RWPE1 (cell line): ENCODE measurements at places on chromosomes 5 and 9.

DNA sequence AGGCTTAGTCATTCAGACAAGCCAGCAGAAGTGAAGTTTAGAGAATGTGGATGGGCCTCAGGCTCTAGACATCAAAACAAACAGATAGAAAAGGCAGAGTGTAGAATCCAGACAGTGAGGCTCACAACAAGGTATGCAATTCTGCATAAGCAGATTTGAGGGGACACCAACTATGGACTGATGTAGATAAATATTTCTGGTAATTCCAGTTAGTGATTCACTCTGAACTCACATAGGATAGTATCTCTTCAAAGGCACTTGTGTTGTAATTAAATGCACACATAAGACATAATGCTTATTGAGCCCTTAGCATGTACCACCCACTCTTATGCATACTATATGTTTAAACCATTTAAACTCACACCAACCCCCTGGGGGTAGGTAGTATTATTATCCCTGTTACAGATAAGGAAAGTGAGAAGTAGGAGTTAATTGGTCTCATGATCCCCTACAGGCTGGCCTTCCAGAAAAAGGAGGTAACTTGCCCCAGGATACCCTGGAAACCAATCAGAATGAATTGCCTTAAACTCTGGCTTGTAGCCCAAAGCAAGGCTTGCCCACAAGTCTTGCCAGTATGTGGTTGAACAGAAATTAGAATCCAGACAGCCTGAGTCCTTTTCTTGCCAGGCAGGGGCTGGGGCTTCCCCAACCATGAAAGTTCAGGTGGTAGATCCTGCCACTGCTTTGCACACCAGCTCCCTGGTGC lies 39.5 kb upstream of the HSPB3 start:
- DNase-seq = peak; percentile 72

DNA sequence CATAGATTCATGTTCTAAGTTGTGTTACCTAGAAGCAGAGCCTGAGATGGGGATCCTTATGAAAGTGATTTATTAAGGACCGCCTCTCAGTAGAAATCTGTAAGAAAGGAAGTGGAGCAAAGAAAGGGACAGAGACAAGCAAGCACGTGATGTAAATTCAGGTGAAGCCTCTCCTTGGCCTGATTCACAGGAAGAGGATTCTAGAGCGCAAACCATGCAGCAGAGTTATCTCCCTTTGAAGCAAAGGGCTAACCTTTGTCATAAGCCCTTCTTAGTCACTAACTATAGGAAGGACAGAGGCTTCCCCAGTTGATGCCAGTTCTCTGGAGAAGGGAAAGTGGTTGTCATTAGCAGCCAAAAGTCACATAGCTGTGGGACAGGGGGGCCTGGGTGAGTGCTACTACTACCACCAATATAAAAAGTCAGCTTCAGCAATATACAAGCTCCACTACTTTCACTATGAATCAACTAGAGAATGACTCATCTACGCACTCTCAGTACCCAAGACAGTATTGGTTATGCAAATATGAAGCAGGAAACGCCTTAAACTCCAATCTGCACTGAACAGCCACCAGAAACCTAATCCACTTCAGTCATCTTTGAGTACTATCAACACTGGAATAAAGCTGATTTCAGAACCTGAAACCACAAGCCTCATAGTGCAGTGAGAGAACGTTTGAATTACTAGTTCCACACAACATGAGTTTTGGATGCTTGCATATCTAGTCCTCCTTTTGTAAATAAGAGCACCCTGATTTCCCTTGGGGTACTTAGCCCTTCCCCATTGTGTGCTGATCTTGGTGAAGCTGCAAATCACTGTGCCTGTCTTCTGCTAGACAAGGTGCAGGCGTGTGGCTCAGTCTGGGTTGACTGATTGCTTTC lies 162.7 kb downstream of the ZNF608 start:
- DNase-seq = peak; percentile 82

DNA sequence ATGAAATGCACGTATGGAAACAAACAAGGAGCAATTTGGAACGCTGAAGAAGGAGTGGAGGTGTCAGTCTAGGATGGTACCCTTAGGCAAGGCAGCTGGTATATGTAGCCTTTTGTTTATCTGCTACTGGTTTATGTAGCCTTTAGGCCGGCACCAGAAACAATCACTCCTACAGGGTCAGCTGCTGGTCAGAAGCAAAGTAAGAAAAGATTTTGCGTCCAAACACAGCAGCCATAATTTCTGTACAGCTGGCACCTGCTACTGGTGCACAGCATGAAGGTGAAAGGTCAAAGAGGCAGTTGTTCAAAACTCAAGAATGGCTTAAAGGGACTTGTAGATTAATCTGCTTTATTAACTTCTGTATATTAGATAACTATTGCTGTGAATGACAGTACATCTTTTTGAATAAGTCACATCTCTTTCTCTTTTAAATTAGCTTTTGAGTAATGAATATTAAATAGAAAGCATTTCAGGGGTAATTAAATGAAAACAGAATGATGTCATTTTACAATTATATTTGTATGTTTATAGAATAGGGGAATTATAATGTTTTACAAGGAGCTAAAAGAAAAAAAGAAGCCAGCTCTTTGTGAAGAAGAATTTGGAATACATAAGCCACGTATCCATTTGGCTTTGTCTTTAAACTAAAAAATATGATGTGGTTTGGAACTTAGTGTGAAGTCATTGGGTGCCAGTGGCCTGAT lies 33.1 kb upstream of the TLX3 start:
- DNase-seq = no peak

DNA sequence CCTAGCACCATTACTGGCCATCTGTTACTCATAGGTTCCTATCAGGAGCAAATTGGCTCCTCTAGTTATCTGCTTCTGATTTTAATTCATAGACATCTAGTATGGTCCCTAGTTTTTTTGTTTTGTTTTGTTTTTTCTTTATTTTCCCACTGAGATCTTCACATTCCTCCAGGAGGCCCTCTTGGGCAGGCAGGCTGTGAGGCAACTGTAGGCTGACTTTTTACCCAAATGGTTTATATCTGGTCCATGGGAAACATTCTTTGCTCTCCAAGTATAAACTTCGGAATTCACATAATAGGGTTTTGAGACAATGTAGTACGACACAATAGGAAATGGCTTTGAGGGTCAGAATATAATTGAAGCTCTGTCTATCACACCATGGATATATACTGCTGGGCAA lies 250.9 kb upstream of the DAB2 start:
- no peak for DNase-seq

- no peak for DNase-seq
These were observed 77.8 kb upstream of the TARS1 start for GRCh38 chr5:33362915-33363314.

DNA sequence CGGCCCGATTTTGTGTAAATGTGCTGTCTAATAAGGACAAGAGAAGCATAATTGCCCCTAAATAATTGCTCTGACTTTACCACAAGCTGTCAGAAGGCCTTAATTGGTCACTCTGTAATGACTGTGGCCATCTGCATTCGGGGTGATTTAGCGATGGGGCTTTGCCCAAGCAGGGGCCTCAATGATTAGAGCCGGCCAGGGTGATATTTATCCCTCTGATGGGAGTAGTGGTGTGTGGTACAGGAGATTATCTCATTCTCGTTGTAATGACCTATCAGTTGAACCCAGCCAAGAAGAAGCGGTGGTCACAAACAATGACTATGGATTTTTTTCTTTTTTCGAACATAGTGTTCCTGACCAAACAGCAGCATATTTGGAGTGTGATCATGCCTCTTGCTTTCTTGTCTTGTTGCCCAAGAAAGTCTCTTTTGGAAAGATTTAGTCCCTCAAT lies 72.0 kb upstream of the SAP30L start:
- DNase-seq = no peak

DNA sequence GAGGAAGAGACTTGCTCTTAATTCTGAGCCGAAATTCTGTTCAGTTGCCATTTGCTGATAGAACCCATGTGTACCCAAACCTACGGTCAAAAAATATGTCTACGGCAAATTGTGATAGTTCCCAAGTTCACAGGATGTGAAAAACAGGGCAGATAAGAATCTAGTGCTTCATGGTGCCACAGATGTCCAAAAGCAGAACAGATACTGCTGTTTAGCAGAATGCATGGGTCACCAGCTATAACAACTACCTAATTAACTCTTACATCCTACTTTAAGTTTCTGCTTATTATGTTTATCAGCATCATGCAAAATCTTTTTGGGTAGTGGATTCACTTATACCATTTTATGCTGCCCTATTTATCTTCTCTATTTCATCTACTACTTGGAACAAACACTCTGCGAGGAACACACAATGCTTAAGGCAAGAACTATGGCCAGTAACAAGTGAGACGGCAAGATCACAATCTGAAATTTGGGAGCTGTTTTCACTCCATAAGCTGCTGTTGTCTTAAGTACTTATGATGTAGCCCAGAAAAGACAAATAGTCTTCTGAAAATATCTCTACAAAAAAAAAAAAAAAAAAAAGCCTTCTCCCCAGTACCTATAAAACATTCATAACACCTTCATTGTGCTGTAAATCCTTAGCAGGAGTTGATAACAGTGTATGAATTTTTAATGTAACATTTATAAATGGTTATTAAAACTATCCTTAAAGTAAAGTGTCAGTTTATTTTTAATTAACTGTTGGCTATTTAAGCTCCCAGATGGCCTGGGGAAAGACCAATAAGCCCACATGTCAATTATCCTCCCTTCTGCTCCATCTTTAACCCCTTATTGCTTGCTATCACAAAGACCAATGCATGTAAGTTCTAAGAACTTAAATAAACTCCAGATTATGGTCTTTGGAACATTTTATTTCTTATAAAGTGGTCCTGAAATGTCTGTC lies 232.3 kb downstream of the TLR4 start:
- no peak for DNase-seq

DNA sequence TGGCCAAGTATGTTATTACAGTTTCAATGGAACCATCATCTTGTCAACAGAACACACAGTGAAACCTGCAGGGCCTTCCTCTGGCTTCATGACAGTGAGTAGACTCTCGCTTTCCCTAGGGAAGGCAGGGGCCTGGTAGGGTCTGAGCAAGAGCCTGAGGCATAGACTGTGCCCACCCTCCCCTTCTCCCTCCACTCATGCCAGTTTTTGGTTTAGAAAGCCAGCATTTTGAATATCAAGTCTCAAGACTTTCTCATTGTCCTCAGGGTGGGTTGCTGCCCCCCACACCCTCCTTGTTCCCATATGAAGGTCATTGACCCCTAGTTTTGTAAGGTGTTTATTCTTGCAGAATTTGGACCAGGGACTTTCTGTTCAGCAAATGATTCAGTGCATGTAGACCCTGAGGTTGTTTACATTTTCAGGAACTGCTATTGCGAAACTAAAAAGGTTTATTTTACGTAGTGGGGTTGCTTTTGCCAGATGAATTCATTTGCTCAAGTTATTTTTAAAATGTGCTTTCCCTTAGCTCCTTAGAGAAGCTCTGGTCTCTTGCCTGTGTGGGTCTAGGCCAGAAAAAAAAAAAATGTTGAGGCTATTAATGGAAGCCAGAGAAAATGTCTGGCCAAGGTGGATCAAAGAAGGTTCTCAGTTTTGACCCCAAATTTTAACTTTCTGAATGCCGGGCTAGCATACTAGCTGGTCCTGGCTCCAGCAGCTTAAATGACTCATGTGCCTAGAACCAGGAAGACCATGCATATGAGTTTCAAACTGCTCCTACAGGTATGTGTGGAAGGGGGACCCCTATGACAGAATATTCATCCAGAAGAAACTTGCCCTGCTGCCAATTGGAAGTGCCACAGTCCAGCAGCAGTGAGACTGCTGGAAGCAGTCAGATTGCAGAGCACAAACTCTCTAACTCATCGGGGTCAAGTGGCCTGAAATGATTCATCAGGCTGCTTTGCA lies 10.1 kb upstream of the MOB3B start:
- DNase-seq = no peak

DNA sequence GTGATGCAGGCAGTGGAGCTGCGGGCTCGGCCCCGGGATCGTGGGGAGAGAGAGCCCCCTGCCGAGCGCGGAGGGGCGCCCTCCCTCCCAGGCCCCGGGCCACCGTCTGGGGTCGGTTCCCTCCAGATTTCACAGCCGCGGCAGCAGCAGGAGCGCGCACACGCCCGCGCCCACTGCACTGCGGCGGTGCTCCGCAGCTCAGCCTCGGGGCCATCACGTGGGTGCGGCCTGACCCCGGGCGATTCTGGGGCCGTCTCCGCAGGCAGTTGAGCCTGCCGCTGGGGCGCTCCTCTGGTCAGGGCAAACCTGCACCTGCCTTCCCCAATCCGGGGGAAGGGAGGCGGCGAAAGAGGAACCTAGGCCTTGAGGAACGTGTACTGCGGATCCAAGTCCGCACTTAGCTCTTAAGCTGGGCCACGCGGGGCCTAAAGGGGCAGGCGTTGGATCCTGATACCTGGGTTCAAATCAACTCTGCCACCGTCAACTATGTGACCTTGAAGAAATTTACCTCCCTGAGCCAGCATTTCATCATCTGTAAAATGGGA lies 9.4 kb upstream of the DELE1 start:
- DNase-seq = no peak

DNA sequence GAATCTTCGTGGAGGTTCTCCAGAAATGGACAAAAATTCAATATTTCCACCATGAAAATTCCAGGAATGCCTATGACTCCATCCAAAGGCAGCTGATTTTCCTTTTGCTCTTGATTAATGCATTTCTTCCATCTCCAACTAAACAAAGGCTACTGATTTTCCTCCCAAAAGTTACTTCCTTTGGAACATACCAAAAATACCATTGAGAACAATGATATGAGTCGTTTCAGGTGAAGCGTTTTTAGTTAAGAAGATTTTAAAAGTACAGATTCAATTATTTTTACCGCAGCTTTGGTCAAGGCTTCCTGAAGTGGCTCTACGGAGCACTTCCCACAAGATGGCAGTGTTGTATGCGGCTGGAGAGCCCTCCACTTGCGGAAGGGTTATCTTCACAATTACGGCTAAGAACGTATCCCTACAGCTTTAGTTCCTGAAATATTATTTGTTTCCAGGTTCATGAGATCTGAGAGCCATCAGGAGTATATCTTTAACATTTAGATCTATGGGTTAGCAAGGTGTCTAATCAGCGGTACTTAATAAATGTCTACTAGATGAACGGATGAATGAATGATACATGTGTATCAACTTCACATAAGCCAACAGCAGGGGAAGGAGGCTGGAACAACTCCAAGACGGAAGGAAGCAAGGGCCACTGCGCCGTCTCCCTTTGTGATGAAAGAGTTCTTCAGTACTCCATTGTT lies 35.9 kb upstream of the ARSB start:
- peak; percentile 60 for DNase-seq

- no peak for DNase-seq
These were observed 162.0 kb upstream of the TRPC7 start for GRCh38 chr5:136527311-136527710.

GRCh38 chr5:76801803-76802195 lies 17.0 kb upstream of the F2RL1 start:
- no peak for DNase-seq

GRCh38 chr9:91896513-91897121 lies 53.4 kb downstream of the ROR2 start:
- no peak for DNase-seq

- no peak for DNase-seq
These were observed 173.2 kb downstream of the PBX3 start for GRCh38 chr9:125920402-125920801.

DNA sequence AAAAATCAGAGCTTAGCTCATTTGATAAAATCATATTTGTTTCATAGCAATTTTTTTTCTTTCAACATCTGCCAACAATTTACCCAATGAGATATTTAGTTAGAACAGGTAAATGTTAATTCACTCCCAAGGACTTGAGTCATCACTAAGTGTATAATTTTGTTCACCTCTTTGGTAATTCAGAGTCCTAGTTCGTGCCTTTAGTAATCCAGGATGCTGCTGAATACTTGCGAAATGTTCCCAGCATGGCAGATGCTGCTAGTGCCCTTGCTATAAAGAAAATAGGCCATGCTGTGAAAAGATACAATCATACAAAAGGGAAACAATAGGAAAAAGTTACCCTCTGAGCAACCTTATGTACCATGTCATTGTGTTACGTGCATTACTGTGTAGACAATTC lies 210.5 kb downstream of the CSNK1G3 start:
- no peak for DNase-seq
